ENCODE measurements at places on chromosomes 16 and 17. TPM values are rescaled to one million over a fixed set of nuclear protein-coding genes. Genes with fewer than 3 reads are reported as not detected.

Gene GNAO1
- polyA plus RNA-seq: 5.3 TPM

Gene SLC52A1
- polyA plus RNA-seq: 0.25 TPM

Gene TMEM204
- polyA plus RNA-seq: 34.6 TPM

Gene LYZL6
- not detected for polyA plus RNA-seq

Gene ODF4
- polyA plus RNA-seq: not detected

Gene FOXL1
- polyA plus RNA-seq: 17.0 TPM

Gene KRTAP4-4
- not detected for polyA plus RNA-seq

Gene KRTAP1-4
- not detected for polyA plus RNA-seq

Gene NACA2
- 2.5 TPM for polyA plus RNA-seq

Gene KRTAP17-1
- polyA plus RNA-seq: not detected

Gene FBXW10B
- 1.9 TPM for polyA plus RNA-seq

Gene TEX19
- not detected for polyA plus RNA-seq

Gene KCNJ12
- polyA plus RNA-seq: 8.9 TPM

Gene CCL16
- 0.18 TPM for polyA plus RNA-seq

Gene MTMR4
- 42.8 TPM for polyA plus RNA-seq

Gene NUP85
- polyA plus RNA-seq: 78.9 TPM

- peak; percentile 52 for DNase-seq
Measured at GRCh38 chr17:55576237-55576995, 65.2 kb upstream of the SMIM36 start.

- DNase-seq: no peak
Measured at GRCh38 chr17:17362540-17362930, 59.4 kb downstream of the NT5M start.

GRCh38 chr17:27296428-27296979 is 2.6 kb downstream of the WSB1 start:
- no peak for DNase-seq

- DNase-seq: no peak
Measured at GRCh38 chr16:66036793-66037715, 329.4 kb upstream of the CDH5 start.

DNA sequence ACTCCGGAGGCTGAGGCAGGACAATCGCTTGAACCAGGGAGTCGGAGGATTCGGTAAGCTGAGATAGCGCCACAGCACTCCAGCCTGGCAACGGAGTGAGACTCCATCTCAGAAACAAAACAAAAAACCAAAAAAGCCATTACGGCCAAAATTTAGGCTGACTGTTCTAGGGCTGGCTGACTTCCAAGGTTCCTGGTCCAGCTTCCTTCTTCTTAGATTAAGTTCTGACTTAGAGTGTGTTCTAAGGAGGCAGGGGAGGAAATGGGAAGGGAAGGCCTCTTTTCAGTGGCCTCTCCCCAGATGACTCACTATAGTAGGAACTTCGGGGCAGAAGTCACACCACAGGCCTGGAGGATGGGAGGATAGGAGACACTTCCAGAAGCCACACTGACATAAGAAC is 27.7 kb upstream of the CLEC18B start:
- DNase-seq: no peak

DNA sequence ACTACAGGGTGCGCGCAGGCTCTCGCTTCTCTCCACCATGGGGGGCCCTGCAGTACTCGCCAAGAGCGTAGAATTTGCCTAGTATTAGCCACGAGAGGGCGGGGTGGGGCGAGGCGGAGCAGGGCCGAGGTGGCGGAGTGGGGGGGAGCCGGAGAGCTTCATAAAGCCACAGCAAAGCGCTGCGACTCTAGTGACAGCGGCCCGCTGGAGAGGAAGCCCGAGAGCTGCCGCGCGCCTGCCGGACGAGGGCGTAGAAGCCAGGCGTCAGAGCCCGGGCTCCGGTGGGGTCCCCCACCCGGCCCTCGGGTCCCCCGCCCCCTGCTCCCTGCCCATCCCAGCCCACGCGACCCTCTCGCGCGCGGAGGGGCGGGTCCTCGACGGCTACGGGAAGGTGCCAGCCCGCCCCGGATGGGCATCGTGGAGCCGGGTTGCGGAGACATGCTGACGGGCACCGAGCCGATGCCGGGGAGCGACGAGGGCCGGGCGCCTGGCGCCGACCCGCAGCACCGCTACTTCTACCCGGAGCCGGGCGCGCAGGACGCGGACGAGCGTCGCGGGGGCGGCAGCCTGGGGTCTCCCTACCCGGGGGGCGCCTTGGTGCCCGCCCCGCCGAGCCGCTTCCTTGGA is at the start of gene TBX21:
TSS of gene TBX21 (plus strand) at position 190 of the 627 bp plus-strand sequence. CDS start at position 409, 219 bp downstream.
- no peak for DNase-seq

DNA sequence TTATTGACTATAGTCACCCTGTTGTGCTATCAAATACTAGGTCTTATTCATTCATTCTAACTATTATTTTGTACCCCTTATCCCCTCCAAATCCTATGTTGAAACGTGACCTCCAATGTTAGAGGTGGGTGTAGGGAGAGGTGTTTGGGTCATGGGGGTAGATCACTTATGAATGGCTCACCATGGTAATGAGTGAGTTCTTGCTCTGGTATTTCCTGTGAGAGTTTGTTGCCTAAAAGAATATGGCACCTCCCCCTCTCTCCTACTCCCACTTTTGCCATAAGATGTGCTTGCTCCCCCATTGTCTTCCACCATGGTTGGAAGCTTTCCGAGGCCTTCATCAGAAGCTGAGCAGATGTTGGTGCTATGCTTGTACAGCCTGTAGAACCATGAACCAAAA is 59.3 kb upstream of the BRD7 start:
- no peak for DNase-seq

DNA sequence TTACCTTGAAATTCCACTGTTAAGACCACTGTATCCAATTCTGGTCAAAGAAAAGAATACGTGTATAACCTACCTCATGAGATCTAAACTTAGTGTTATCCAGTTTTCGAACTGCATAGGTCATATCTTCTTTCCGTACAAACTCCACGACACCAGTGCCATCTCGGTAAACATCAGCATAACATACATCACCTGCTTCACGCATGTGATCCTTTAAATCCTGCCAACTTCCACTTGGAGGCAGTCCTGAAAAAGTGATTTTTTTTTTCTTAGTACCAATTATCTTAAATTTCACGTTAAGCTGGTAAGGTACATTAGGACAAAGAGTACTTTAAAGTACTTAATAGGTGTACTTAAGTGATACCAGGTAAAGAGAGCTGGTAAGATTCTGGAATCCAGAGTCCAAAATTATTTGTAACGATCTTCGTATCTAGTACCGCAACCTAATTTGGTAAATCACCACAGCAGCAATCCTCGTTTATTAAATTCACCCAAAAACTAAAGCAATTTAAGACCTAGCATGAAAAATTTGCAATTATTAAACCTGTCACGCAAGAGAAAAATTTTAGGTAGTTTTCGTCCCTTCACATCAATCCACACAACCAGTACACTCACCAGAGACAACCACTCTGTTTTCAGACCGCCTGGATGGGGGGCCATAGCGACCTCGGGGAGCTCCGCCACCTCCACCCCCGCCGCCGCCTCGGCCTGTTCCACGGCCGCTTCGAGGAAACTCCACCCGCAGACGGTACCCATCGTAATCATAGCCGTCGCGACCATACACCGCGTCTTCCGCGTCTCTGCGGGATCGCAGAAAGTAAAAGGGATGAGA is 1.1 kb downstream of the SRSF1 start:
- DNase-seq: no peak

GRCh38 chr17:9290226-9290613 is 268.9 kb downstream of the NTN1 start:
- no peak for DNase-seq

DNA sequence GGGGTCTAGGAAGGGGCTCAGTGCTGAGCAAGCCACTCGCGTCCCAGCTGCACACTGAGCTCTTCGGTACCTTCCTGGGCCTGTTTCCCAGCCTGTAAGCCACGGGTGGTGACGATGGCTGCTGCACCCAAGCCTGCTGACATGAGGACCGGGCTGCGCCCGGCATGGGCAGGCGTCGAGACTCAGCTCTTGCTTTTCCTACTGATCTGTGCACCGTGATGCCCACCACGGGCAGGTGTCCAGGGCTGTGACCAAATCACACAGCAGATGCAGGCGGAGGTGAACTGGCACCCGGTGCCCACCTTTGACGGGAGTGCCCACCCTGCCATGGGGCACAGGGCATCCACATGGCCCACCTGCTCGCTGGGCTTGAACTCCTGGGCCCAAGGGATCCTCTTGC is 17.9 kb downstream of the CCDC57 start:
- DNase-seq: no peak

- DNase-seq: peak; percentile 42
Measured at GRCh38 chr17:68981288-68981687, 26.1 kb upstream of the ABCA8 start.

GRCh38 chr17:32831627-32832243 is 45.2 kb downstream of the MYO1D start:
- DNase-seq: no peak

DNA sequence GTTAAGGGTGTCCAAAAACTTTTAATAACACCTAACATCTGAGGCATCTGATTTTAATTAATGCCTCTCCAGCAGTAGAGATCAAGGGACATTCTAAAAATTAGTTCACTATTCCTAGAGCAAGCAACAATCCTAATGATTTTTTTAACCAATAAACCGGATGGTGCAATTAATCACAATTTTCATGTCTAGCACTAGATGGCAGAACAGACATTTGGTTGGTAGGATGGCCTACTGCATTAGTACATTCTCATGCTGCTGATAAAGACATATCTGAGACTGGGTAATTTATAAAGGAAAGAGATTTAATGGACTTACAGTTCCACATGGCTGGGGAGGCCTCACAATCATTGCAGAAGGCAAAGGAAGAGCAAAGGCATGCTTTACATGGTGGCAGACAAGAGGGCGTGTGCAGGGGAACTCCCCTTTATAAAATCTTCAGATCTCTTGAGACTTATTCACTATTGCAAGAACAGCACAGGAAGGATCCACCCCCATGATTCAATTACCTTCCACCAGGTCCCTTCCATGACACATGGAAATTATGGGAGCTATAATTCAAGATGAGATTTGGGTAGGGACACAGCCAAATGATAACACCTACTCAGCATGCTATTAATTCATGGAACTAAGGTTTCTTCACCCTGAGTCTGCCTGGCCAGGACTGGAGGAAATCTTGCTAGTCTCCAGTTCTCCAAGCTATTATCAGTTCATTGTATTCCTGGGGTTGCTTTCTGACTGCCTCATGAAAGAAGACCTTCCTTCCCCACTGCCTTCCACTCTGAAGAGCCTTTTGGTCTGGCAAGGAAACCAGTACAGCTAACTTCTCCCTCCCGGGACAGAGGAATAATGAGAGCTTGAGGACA is 24.8 kb downstream of the HS3ST3A1 start:
- no peak for DNase-seq

DNA sequence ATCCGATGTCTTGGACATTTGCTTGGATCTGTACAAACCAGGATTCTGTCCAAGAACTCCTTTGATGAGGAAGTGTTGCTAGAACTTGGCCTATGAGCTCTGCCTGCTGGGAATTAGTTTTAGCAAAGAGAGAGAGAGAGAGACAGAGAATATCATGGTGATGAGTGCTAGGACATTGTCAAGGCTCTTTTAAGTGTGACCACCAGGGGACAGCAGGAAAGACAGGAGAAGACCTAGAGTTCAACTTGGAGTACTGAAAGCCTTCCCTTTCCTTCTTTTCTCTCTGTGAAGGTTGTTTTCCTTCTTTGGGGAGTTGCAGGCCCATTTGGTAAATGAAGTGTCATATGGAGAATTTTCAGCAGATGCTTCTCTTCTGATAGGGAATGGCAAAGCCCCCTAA is 389.2 kb upstream of the HSBP1 start:
- DNase-seq: no peak

DNA sequence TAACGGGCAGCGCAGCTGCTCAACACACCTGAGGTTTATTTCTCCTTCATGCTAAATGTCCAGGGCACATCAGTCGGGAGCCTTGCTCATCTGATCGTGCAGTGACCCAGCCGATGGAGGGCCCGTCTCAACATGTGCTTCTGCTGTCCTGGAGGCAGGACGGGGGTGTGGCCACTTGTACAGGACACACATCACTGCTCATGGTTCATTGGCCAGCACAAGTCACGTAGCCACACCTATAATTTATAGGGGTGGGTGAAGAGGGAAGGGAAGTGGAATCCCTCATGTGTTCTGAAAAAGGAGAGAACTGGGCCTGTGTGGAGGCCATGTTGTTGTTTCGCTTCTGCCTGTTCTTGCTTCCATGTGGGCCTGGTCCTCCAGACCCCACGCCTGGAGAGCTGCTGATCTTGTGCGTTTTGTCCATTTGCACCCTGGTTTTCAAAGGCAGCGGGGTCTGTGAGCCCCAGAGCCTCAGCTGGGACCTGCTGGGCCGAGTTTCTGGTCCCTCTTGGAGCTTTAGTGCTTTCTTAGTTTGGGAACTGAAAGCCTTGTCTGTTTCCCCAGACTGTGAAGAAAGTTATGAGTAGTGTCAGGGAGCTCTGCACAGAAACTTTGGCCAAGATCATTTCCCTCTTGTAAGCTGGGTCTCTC is 60.5 kb downstream of the CMIP start:
- no peak for DNase-seq

- no peak for DNase-seq
Measured at GRCh38 chr16:55964923-55965475, 89.8 kb upstream of the CES5A start.

- no peak for DNase-seq
Measured at GRCh38 chr16:79212114-79212791, 388.3 kb downstream of the MAF start.

GRCh38 chr17:56441308-56441707 is 152.2 kb upstream of the NOG start:
- no peak for DNase-seq

GRCh38 chr17:47802341-47803022 is 19.1 kb downstream of the OSBPL7 start:
- no peak for DNase-seq

GRCh38 chr17:21288571-21289017 is 4.1 kb downstream of the MAP2K3 start:
- DNase-seq: no peak

- no peak for DNase-seq
Measured at GRCh38 chr16:12917653-12918052, 16.3 kb downstream of the SHISA9 start.

GRCh38 chr17:78759969-78760352 is 22.1 kb downstream of the CYTH1 start:
- no peak for DNase-seq

All from left renal cortex interstitium (tissue), 4 donors.